Hematopoietic multipotent progenitor cell treated with erythropoietin and hydrocortisone succinate and interleukin-3 and kit ligand, for 8 days (in vitro differentiated cells): ENCODE measurements at places on chromosomes 1 and 21.
A peak's percentile ranks its signal among the peaks of the same experiment; 100 is the strongest.

- no peak for DNase-seq
Observed at GRCh38 chr1:205517288-205517687, 12.8 kb downstream of the CDK18 start.

GRCh38 chr1:150511551-150511950, 3.6 kb downstream of the ECM1 start:
- DNase-seq = no peak

DNA sequence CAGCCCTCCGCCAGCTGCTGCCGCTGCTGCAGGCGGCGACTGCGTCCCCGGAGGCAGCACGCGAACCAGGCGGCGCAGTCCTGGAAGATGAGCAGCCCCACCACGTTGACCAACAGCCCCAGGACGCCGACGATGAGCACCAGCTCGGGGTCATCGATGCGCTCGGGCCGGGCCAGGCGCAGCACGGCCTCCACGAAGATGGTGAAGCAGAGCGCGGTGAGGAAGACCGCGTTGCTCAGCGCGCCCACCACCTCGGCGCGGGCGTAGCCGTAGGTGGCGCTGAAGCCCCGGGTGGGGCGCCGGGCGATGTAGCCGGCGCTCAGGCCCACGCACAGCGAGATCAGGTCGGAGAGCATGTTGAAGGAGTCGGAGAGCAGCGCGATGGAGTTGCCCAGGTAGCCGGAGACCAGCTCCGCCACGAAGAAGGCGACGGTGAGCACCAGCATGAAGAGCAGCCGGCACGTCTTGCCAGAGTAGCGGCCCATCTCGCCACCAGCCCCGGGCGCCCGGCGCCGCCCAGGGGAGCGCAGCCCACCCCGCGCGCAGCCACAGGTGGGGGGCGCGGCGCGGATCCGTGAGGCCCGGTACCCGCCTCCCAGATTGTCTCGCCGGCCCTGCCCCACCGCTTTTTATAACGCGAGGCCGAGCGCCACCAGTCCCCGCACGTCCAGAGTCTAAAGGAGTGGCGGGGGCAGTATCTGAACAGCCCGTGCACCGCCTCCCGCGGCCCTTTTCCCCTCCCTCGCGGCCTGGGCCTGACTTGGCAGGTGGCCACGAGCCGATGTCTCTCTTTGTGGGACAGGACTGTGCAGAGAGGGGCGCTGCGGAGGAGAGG, at the start of gene SLC30A10:
TSS of gene SLC30A10 (minus strand) at position 602 of the 835 bp plus-strand sequence. CDS start at position 485, 117 bp downstream.
- peak; percentile 38 for DNase-seq

GRCh38 chr1:91725989-91726721, 159.8 kb downstream of the TGFBR3 start:
- no peak for DNase-seq

DNA sequence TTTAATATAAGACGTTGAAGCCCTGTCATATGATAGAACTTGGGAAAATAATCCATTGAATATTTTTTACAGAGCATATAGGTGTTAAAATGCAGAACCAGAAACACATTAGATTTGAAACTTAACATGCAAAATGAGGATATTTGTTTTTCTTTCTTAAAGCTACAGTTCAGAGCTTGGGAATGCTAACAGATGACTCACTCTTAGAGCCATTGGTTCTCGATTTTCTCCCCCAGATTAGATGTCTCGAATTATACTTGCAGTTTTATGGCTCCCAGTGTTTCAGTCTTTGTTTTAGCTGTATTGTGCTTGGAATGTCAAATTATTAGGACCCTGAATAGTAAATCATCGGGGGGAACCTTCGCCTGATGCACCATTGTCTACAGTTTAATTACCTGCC, 575.7 kb upstream of the ZP4 start:
- DNase-seq = no peak

DNA sequence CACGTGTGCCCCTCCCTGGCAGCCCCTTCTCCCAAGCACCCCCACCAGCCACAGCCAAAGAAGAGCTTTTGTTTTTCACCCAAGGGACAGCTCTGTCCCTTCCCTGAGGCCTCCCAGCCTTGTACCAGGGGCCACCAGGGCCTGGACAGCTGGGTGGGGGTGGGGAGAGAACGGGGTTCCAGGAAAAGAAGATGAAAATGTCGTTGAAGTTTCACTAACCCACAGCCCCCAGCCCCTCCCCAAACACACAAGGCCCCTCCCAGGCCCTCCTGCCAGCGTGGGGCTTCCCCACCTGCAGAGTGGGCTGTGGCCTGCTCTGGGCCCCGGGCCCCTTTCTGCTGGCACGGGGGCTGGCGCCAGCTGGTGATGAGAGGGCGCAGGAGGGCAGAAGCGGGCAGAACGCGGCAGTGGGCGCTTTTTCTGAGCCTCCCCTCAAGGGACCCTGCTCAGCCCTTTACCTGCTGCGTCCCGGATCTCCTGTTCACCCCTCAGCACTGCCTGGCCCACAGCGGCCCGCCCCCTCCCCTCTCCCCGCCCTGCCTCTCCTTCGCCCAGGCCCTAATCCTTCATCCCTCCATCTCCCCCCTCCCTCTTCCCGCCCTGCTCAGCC, 5.5 kb upstream of the ANKRD65 start:
- no peak for DNase-seq

DNA sequence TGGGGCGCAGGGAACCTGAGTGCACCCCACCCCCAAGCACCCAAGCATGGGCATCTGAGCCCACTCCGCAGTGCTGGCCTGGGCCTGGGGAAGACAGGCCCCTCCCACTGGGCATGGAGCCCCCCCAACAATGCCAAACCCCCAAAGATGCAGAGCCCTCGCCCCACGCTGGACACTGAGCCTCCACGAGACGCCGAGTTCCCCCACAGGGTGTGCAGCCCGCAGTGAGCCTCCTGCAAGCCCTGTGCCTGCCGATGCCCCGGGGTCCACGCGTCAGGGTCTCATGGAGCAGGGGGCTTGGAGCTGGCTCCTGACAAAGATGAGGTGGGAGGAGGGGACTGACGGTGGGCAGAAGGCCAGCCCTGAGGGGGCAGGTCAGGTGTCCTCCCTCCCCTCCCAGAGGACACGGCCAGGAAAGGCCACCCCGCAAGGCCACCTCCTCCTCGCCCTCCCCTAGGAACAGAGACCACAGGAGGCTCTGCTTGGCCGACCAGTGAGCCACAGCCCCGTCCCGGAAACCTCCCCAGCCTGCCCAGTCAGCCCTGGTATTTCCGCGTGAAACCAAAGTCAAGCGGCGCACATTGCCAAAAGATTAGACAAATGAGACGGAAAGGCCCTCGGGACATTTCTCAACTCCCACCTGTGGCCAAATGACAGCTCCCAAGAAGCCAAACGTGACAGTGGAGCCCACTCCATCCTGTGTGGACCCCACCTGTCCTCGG, 33.4 kb downstream of the MEGF6 start:
- DNase-seq = no peak

- DNase-seq = no peak
Observed at GRCh38 chr21:38771536-38771935, 34.2 kb upstream of the ETS2 start.

DNA sequence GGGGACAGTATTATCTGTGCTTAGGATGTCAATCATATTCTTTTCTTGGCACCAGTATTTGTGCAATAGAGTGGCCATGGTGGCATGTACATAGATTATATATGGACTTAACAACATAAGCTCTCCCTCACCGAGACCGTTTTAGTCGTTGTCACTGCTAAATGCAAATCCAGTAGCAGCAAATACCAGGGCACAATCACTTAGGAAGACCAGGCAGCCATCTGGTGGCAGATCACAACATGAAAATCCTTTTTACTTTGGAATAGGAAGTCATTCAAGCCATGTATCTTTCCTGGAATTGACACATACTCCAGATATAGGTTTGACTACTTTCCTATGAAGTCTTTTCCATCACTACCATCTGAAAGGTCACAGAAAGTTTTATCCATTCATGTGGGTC, 53.2 kb upstream of the C1orf87 start:
- no peak for DNase-seq

DNA sequence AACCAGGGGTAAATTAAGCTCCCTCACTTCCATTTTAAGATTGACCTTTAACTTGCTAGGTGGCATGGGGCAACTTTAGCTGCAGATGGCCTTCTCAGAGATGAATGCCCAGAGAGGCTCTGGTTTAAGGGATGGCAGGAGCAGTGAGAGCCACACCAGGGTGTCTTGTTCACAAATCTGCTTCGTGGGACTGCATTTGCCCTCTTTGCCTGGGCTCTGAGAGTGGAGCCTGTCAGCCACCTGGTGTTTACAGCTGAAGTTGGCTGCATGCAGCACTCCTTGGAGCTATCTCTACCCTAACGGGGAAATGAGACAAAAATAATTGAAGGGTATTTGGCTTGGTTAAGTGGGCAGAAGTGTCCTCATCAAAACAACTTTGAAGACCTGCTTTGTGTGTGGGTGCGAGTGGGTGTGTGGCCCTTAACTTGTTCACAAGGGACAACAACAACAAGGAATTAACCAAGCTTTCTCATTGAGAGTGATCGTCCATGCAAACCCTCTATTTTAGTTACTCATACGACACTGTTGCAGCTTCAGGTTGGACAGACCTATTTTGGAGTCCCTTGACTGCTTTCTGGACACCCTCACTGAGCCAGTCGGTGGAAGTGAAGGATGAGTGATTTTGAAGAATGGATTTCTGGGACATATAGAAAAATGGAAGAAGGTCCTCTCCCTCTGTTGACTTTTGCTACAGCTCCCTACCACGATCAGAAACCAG, 29.8 kb downstream of the PGM1 start:
- no peak for DNase-seq

- no peak for DNase-seq
Observed at GRCh38 chr1:2605509-2606395, 19.2 kb downstream of the PRXL2B start.

DNA sequence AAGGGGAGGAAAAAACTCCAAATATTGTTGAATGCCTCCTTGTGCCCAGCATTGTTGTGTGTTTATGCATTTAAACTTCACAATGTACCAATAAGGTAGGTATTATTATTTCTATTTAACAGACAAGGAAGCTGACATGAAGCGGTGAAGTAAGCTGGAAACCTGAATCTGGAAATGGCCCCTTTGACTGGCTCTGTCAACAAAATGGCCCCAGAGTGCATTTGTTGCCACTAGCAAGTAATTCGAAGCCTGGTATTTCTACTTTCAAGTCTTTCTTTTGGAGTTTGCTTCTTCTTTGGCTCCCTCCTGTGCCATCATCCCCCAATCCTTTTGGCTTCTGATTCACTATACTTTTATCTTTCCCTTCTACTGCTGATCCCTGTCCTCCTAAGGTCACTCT, 23.1 kb downstream of the CRYZL1 start:
- DNase-seq = no peak

DNA sequence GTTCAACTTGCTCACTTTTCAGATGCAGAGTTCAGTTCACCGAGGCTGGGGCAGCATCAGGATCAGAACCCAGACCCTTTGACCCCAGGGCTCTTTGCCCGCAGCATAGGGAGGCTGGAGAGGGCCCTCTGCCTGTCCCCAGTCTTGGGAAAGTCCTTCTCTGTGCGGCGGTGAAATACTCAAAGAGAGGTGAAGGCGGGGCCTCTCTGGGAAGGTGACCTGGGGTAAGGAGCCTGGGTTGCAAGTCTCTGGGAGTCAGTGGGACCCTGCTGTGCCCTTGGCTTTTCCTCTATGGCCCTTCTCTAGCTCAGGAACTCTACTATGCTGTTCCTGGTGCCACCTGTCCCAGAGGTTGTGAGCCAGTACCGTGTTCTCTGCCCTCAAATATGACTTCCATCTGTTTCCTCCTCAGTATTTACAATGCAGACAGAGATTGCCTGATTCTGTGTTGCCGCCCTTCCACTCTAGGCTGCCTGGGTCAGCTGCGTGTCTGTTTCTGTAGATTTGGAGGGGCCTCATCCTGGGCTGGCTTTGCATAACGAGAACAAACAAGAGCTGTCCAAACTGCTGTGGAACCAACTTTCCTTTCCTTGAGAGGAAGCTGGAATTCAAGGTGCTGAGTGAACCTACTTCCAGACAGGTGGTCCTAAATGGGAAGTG, 18.7 kb upstream of the ZBTB21 start:
- DNase-seq = no peak

DNA sequence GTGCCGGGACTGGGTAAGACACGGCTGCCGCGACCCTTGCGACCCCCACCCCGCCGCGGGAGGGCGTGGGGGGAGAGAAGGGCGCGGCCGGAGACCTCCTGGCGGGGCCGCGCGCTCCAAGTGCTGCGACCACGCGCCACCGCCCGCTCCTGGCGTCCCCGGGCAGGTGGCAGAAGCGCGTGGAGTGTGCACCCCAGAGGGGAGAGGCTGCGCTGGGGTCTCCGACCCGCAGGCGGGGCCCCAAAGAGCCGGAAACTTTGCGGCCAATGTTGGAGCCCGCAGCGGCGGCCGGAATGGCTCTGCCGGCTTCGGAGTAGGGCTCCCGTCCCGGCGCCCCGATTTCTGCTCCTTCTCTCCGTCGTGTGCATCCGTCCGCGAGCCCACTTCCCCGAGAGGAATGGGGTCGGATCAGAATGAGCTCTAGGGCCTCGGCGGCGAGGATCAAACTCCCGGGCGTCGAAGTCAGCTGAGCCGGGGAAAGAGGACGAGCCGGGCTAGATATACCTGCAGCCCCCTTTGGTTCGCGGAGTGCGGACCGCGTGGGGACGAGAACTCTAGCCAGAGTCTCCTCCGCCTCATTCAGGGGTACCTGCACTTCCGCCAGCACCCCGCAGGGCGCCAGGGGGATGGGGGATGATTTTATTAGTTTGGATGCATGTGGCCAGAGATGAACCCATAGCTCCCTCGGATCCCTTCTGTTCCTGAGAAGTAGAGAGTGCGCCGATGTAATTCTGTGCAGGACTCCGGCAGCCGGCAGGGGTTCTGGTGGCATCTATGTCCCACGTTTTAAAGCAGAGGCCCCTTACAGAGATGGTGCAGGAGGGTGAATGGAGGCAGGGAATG, 751 bp downstream of the STUM start:
- no peak for DNase-seq

- DNase-seq = no peak
Observed at GRCh38 chr21:23131177-23131576, 2133.0 kb downstream of the NCAM2 start.

DNA sequence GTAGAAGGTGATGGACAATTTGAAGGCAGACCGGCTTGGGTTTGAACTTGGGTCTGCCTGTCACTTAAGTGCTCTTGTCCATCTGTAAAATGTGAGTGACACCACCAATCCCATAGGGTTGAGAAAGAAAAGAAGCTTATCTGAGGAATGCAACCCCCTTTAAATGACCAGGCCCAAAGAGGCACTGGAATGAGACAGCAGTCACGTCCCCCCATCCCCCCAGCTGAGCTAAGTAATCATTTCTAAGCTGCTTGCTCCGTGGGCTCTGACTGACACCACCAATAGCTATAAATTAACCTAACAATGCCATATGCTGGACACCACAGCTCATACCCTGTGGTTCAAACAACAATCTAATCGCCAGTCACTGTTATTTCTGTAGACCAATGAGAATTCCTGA, 15.1 kb downstream of the LCA5L start:
- no peak for DNase-seq

GRCh38 chr21:38834725-38835124, 29.0 kb downstream of the ETS2 start:
- no peak for DNase-seq
